ENCODE measurements at places on chromosomes 1 and 21.
A peak's percentile ranks its signal among the peaks of the same experiment; 100 is the strongest.

- DNase-seq = no peak
These were observed 4.3 kb downstream of the SETSIP start for GRCh38 chr1:92070892-92071291.

DNA sequence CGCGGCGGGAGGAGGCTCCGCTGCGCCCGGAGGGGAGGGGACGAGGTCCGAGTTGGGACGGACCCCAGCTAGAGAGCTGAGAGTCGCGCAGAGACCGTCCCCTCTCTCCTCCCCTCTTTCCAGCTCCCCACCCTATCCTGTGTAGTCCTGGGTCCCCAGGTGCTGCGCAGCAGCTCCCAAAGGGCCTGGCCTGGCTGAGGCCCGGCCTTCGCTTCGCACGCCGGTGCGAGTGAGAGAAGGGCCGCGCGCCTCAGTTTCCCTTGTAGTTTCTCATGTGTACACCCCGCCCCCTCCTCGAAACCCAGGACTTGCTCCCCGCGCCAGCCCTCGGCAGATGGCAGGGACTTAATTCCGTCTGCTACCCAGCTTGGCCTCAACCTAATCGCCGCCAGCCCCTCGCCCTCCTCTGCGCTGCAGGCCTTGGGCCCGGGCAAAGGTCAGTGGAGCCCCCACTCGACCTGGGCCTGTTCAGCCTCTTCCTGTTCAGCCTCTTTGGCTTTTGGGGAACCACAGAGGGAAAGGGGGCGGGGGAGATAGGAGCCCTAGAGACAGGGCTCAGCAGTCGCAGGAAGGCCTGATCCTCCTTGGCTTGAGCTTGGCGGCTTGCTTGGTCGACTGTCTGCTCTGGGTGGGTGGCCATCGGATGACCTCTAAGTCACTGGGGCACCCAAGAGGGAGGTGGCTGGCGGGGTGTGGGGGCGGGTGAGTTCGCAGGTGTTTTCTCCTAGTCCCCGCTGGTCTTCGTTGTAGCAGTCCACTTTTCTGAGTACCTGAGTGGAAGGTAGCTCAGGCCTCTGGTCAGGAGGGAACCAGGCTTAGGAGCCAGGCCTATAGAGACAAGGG, 1.0 kb downstream of the ZNF687 start:
- DNase-seq = no peak

DNA sequence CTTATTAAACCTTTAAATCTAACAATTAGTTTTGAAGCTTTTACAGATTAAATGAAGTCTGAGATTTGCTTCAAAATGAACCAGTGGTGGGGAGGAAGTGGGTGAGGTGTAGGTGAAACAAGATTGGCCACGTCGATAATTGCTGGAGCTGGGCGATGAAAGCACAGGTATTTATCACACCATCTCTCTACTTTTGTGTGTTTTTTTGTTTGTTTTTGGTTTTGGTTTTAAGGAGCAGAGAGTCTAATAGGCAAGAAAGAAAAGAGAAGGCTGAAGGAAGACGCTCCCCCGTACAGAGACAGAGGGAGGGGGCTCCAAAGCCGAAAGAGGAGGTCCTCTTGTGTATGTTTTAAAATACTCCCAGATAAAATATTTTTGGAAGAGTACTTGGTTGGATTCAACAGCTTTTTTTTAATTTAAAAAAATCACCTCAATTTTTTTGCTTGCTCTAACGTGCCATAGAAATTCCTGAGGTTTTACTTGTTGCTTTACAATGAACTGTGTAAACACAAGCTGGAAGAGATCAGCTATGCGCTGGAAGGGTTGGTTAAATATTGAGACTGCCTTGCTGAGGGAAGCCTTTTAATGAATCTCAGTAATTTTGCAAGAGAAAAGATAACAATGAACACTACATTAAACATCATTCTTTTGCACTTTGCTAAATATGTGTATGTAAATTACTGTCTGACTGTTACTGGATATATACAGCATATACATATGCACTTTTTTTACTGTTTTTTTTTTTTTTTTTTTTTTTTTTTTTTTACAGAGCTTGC, 6.7 kb upstream of the LGALS8 start:
- DNase-seq = peak; percentile 27

- DNase-seq = no peak
These were observed 6.5 kb downstream of the WNT3A start for GRCh38 chr1:228013131-228013934.

All from T-helper 9 cell (primary cell).